ENCODE measurements at places on chromosomes 3 and 15. TPM values are rescaled to one million over a fixed set of nuclear protein-coding genes. Genes with fewer than 3 reads are reported as not detected.

Gene TM4SF1
- total RNA-seq, result 48.7 TPM

Gene PCSK6
- 29.9 TPM for total RNA-seq

Gene TMEM45A
- total RNA-seq, result 2.9 TPM

Gene TMC3
- not detected for total RNA-seq

Gene FAM43A
- 7.2 TPM for total RNA-seq

Gene CFAP100
- not detected for total RNA-seq

Gene CFAP91
- 0.61 TPM for total RNA-seq

Gene MUC13
- 853 TPM for total RNA-seq

Gene RYR3
- 1.1 TPM for total RNA-seq

Gene BOC
- 1.9 TPM for total RNA-seq

Gene RBMS3
- total RNA-seq, result 9.6 TPM

Gene MESP2
- total RNA-seq, result 0.45 TPM

Gene AADACL2
- total RNA-seq, result not detected

Gene TEX55
- not detected for total RNA-seq

Gene CDCP1
- total RNA-seq, result 84.5 TPM

Gene HIGD2B
- not detected for total RNA-seq

Gene FRMD4B
- 13.5 TPM for total RNA-seq

Gene LINGO1
- total RNA-seq, result 0.79 TPM

Gene FSD2
- not detected for total RNA-seq

Gene EBLN2
- total RNA-seq, result 3.1 TPM

Gene CCDC33
- 0.21 TPM for total RNA-seq

Gene RARRES1
- total RNA-seq, result 30.6 TPM

Gene OR5K2
- total RNA-seq, result not detected

Gene NR1I2
- 58.4 TPM for total RNA-seq

Gene AGBL1
- total RNA-seq, result 0.24 TPM

Gene PKM
- 769 TPM for total RNA-seq

Gene ARPIN
- 36.7 TPM for total RNA-seq

Gene BLOC1S6
- 28.3 TPM for total RNA-seq

Gene CPA3
- 12.3 TPM for total RNA-seq

Gene SEMA3B
- 57.0 TPM for total RNA-seq

Gene AGTR1
- total RNA-seq, result 2.4 TPM

Gene DLG1
- 115 TPM for total RNA-seq

Gene ARRDC4
- 73.9 TPM for total RNA-seq

Gene GRIP2
- 0.53 TPM for total RNA-seq

Gene MYRIP
- 8.7 TPM for total RNA-seq

Gene MORF4L1
- 237 TPM for total RNA-seq

Gene ABI3BP
- 34.6 TPM for total RNA-seq

Gene TLR9
- total RNA-seq, result 0.27 TPM

Gene GOLGA8H
- total RNA-seq, result 0.40 TPM

Gene KY
- total RNA-seq, result 0.44 TPM

Gene ADAMTSL3
- total RNA-seq, result 0.72 TPM

Gene ANKUB1
- not detected for total RNA-seq

Gene ZNF385D
- total RNA-seq, result 2.6 TPM

Gene RAB6B
- 5.6 TPM for total RNA-seq

Gene SYNPR
- not detected for total RNA-seq

Gene GPR27
- total RNA-seq, result 2.2 TPM

Gene DUOXA2
- 30.2 TPM for total RNA-seq
